ENCODE measurements at places on chromosomes 12 and 14. TPM values are rescaled to one million over a fixed set of nuclear protein-coding genes. Genes with fewer than 3 reads are reported as not detected.

DNA sequence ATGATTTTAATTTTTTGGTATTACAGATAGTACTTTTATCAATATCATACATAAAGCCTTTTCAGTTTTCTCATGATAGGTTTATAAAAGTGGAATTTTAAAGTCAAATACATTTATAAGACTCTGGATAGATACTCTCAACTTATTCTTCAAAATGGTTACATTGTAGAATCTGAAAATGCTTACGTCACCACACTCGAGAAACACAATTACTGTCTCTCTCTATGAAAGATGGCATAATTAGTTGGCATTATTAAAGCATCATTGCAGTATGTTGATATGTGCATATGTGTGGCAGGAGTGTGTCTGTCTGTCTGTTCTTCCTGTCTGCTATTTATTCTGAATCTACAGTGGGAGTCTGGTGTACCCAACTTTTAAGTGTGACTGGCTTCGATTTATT lies 397.1 kb downstream of the SNAPC1 start:
- DNase-seq = no peak

DNA sequence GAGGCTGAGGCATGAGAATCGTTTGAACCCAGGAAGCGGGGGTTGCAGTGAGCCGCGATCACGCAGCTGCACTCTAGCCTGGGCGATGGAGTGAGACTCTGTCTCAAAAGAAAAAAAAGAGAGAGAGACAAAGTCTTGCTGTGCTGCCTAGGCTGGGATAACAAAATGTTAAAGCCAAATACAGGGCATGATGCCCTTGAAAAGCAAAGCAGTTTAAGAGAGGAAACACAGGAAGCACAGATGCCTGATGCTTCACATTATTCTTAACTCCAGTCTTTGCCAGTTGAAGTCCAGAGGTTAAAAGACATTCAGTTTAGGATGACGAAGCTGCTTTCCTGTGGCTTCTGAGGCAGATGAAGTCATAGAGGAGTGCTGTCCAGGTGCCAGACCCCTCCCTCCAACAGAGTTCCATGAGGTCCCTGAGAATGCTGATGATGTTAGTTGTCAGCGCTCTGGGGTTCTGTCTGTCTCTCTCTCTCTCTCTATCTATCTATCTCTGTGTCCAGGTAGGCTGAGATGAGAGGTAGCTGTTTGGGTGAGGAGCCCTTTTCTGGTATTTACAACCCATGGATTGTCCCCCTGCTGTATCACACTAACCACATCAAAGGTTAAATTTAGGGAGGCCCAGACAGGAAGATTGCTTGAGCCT lies 4.9 kb upstream of the MRPL52 start:
- peak; percentile 94 for DNase-seq

- DNase-seq = peak; percentile 41
Observed at GRCh38 chr12:118189741-118190191, 53.8 kb downstream of the PEBP1 start.

- no peak for DNase-seq
Observed at GRCh38 chr14:67623114-67623513, 3.4 kb downstream of the ARG2 start.

- DNase-seq = peak; percentile 79
Observed at GRCh38 chr12:110223777-110224378, 57.2 kb upstream of the ATP2A2 start.

DNA sequence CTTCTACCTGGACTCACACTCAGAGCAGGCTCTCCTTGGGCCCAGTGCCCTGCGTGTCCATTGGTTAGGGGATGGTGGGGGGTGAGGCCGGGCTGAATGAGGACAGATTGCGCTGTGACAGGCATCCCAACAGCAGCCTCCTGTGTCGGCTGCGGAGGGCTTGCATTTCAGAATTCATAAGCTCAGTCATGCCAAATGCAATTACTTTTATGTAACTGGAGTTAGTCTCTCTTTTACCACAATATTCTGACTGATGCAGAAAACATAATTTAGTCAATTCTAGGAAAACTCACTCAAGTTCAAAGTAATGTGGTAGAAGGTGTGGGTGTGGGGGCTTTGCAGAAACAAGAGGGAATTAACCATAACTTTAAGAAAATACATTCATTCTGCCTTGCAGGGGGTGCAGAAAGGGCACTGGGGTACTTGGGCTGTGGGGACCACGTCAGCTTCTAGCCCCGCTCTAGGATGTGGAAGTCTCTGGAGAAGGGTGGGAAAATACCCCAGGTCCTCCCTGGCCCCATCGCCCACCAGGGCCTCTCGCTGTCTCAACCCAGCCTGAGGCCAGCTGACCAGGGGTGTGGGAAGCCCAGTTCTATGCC lies 257.7 kb downstream of the ADGRD1 start:
- DNase-seq = no peak

DNA sequence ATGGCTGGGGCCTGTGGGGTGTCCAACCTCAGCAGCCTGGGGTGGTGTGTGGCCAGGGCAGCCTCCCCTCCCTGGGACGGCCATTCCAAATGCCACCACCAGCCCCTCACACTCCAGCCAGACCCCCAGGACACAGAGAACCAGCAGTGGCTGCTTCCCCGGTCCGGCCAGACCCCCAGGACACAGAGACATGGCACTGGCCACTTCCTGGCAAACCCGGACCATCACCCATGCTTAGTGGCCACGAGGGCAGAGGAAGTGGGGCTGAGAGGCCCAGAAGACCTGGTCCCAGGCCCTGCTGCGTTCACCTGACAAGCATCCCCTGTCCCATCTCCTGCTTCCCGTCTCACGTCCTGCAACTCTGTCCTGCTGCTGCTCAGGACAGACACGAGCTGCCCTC lies 26.7 kb downstream of the BEGAIN start:
- no peak for DNase-seq

RBMS2 gene
- total RNA-seq = 6.7 TPM

RNASE3 gene
- not detected for total RNA-seq

LRP10 gene
- total RNA-seq = 44.9 TPM

All from RPMI7951 (cell line).